SJCRH30 (cell line): ENCODE measurements at places on chromosomes 2 and 18. TPM values are rescaled to one million over a fixed set of nuclear protein-coding genes. Genes with fewer than 3 reads are reported as not detected.

The ZNF396 gene
- 0.06 and 0.10 TPM in 2 replicates for total RNA-seq

The HOXD3 gene
- total RNA-seq = not detected in 2 replicates

The MYL1 gene
- 2.2 and 3.3 TPM in 2 replicates for total RNA-seq

The TCF23 gene
- not detected in 2 replicates for total RNA-seq

GRCh38 chr2:181823405-181823804 lies 68.1 kb upstream of the ITPRID2 start:
- peak; percentile 28 for DNase-seq
- no peak overlapping the region for H3K27ac ChIP-seq
- H3K36me3 ChIP-seq = no peaks in the 10 kb centered on the region
- H3K4me1 ChIP-seq = no peaks in the 10 kb centered on the region

DNA sequence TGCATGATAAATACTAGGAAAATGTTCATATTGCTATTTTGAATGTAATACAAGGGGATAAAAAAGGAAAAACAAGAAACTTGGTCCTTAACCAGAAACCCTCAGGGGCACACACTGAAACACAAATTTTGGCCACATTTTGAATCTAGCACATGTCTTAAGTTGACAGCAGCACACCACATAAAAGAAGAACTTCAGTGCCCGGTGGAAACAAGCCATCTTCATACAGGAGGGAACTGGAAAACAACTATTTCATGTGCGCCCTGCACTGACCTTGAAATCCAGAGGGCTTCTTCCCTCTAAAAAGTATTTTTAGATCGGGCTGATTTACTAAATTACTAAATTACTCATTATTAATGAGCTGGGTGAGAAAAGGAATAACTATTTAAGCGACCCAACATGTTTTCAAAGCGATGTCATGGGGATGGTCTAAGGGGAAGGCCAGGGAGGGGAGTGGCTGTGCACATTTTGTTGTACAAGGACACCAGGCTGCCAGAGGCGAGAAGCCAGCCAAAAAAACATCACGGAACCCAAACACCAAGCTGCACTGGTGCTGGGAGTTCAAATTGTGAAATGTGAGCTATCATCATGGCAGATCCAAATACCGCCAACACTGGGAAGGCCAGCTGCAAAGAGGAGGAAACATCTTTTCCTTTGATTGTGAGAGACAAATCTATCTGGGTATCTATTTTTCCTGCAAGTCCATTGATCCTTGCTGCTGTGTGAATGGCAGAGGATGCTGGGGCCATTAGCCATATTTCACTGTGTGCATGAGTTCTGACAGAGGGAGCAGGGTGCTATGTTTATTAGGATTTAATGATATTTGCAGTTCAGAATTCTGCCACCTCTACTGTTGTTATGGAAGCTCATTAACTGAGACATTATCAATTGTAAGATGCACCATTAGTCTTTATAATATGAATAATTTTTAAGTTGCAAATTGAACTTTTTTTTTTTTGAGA lies 150.7 kb upstream of the LMAN1 start:
- no peak for DNase-seq
- no peak overlapping the region for H3K4me3 ChIP-seq
- H3K4me1 ChIP-seq = no peaks in the 10 kb centered on the region
- no peak overlapping the region for H3K27ac ChIP-seq

GRCh38 chr18:31774962-31775361 lies 14.3 kb upstream of the SLC25A52 start:
- no peak overlapping the region for H3K27ac ChIP-seq
- H3K4me1 ChIP-seq = no peaks in the 10 kb centered on the region
- H3K36me3 ChIP-seq = no peaks in the 10 kb centered on the region
- H3K4me3 ChIP-seq = no peak overlapping the region
- H3K27me3 ChIP-seq = no peaks in the 10 kb centered on the region
- DNase-seq = no peak

GRCh38 chr18:75742516-75742915 lies 315.0 kb upstream of the SMIM21 start:
- H3K27me3 ChIP-seq = no peaks in the 10 kb centered on the region
- H3K27ac ChIP-seq = no peak overlapping the region
- H3K4me3 ChIP-seq = no peak overlapping the region
- no peaks in the 10 kb centered on the region for H3K4me1 ChIP-seq

- peaks cover 43% of the 10 kb centered on the region for H3K36me3 ChIP-seq
- H3K27ac ChIP-seq = no peak overlapping the region
- peaks cover 12% of the 10 kb centered on the region for H3K4me1 ChIP-seq
- no peak for DNase-seq
Measured at GRCh38 chr2:9918275-9918674, 33.2 kb upstream of the GRHL1 start.

DNA sequence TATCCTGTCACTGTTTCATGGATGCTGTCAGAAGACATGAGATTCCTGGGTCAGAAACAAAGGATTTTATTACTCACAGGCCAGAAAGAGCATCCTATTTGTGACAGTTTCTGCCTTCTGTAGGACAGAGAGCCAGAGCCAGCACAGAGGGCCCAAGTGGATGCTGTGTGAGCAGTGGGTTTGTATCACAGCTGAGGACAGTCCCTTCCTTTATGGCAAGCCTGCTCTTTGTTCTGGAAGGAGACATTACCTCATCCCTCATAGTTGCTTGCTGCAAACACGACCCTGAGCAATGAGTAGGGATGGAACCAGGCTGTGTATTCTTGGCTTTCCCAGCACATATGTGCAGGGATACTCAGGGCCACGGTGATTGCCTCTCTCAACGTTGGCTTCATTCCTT lies 41.6 kb downstream of the ARHGEF4 start:
- no peaks in the 10 kb centered on the region for H3K27me3 ChIP-seq
- no peaks in the 10 kb centered on the region for H3K36me3 ChIP-seq
- no peak for DNase-seq
- no peaks in the 10 kb centered on the region for H3K4me1 ChIP-seq

DNA sequence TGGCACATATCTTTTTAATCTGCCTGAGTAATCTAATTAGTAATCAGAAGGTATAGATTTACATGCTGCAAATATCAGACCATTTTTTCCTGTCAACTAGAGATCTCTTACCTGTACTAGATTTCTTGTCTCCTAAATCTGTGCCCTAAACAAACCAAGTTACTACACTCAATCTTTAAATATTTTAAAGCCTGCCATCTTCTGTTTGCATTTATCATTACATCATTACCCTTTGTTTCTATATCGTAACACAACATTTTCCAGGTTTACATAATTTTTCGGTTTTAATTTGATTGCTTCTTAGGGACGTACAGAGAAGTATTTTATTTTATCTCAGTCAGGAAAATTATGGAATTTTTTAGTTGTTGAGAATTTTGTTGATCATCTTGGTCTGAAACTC lies 25.7 kb downstream of the PSMA8 start:
- no peak overlapping the region for H3K27ac ChIP-seq
- no peaks in the 10 kb centered on the region for H3K4me1 ChIP-seq
- H3K27me3 ChIP-seq = no peaks in the 10 kb centered on the region

DNA sequence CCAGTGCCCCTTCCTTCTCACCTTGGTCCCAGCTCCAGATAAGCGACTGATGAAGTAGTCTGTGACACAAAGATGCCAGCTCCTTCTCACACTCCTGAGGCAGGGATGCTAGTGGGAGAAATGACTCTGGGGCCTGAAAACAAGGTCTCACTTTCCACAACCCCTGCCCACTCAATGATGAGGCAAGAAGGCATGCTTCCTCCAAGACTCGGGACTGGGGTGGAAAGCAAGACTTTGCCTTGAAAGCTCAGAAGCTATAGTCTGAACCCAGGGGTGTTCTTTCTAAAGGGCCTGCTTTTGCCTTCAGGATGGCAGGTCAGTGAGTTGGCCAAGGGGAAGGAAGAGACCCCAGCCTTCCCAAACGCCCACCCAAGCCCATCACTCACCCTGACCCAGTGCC lies 1.4 kb downstream of the CCDC142 start:
- H3K4me3 ChIP-seq = peak overlapping the region; percentile 93
- no peak for DNase-seq
- H3K27ac ChIP-seq = no peak overlapping the region
- peaks cover 4% of the 10 kb centered on the region for H3K4me1 ChIP-seq
- no peaks in the 10 kb centered on the region for H3K27me3 ChIP-seq
- H3K36me3 ChIP-seq = peaks cover 4% of the 10 kb centered on the region; the same call in 1 of the 2 replicates

DNA sequence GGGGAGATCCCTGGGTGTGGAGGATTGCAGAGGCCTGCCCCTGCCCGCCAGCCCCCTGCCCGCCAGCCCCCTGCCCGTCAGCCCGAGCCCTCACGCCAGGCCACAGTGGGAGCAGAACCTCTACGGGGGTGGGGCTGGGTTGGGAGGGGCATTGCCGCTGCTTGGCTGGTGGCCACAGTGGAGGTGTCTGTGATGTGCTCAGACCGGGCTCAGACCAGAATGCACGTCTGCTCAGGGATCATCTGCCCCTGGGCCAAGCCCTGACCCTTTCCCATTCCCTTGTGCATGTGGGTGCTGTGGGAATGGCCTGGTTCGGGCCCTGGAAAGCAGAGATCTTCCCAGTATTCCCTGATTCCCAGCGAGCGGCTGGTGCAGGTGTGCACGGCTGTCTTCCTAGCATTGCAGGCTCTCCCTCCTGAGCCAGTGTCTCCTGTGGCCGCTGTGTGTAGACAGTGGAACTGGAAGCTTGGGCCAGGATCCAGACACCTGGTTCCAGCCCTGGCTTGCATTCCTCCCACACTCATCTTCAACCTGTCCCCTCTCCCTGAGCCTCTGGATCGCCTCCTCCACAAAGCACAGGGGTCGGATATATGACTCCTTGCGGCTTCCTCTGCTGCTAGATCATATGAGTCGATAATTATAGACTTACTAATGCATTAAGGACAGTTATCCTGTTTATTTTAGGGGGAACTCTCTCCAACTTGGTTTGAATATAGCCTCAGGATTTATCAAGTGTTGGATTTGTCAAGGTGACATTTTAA lies 161.6 kb downstream of the LDLRAD4 start:
- no peak for DNase-seq
- no peaks in the 10 kb centered on the region for H3K36me3 ChIP-seq
- no peaks in the 10 kb centered on the region for H3K27me3 ChIP-seq
- H3K27ac ChIP-seq = no peak overlapping the region

- no peaks in the 10 kb centered on the region for H3K27me3 ChIP-seq
- DNase-seq = no peak
- no peaks in the 10 kb centered on the region for H3K36me3 ChIP-seq
- H3K27ac ChIP-seq = no peak overlapping the region
- no peak overlapping the region for H3K4me3 ChIP-seq
- 0 out of 2 replicates have a peak, but pooled peaks cover 3% of the 10 kb centered on the region for H3K4me1 ChIP-seq
Measured at GRCh38 chr2:166614503-166614902, 120.5 kb upstream of the SCN7A start.

DNA sequence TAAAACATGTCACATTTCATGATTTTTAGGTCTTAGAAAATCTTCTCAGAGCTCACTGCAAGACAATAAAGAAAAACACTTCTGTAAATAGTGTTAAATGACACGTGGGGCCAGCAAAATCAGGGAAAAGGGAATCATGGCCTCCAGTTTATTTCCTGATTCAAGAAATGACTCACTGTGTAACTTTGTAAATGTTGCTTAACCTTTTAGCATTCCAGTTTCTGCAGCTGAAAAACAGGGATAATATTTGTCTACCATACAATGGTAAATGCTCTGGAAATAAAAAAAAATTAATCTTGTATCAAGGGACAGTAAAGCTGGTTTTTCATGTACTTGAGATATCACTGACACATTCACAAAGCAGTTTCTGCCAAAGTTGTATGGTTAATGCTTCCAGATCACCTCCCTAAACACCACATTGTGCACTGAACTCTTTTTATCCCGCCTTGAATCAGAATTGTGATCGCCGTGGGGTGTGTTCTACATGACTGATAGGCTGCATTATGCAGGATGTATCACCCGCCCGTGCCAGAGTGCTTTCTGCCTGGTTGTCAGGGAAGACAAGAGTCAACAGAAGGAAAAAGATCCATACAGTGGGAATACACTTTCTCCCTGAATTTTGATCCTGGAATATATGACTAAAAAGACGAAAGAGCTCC lies 238.8 kb downstream of the IKZF2 start:
- H3K4me1 ChIP-seq = no peaks in the 10 kb centered on the region
- DNase-seq = no peak
- H3K27ac ChIP-seq = no peak overlapping the region
- no peaks in the 10 kb centered on the region for H3K36me3 ChIP-seq
- no peak overlapping the region for H3K4me3 ChIP-seq

DNA sequence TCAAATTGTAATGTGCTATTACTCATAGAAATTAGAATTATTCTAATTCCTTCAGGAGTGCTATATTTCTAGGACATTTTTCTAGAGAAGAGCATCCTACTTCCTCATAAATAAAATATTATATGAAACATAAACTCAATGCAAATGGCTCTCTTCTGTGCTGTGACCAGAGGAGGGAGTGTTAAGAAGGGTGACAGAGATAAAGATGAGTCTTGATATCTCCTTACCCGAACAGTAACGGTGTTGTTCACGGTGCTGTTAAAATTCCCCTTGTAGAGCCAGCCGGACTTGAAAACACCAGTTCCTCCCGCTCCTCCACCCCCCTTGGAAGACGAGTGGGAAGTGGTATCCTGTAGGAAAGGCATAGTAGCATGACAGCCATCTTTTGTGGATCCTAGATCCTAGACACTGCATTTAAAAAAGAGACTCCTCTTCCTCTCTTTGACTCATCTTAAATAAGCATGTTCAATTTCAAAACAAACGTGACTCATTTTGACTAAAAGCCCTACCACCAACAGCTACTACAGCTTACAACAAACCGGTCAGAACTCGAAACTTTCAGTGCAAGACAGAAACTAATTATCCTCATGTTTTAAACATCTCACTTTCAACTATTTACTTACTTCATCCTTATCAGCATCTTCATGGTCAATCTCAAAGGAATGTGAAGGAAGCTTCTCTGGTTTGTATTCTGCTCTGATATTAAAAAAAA lies 156.3 kb downstream of the DOCK10 start:
- no peak overlapping the region for H3K4me3 ChIP-seq
- no peak overlapping the region for H3K27ac ChIP-seq
- no peaks in the 10 kb centered on the region; the same call in 1 of the 2 replicates for H3K36me3 ChIP-seq
- no peaks in the 10 kb centered on the region for H3K4me1 ChIP-seq
- no peak for DNase-seq
